ENCODE measurements at places on chromosomes 6 and 20.

GRCh38 chr6:44086931-44087574 lies 40.2 kb downstream of the MRPL14 start:
- DNase-seq = no peak

DNA sequence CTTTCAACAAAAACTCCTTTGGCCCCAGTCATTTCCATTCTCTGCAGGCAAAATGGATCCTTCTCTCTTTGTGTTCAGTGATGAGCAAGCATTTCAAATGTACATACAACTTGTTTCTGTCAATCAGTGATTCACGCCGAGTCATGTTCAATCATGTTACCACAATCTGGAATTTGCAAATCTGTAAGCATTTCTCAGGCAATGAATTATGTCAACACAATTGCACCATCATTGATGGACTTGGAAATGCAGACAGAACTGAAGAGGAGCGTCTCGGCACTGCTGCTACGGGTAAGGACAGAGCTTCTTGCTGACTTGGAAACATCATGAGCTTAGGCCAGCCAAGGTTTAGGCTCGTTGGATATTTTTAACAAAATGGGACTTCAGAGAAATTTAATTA lies 132.8 kb upstream of the AGPAT4 start:
- no peak for DNase-seq

DNA sequence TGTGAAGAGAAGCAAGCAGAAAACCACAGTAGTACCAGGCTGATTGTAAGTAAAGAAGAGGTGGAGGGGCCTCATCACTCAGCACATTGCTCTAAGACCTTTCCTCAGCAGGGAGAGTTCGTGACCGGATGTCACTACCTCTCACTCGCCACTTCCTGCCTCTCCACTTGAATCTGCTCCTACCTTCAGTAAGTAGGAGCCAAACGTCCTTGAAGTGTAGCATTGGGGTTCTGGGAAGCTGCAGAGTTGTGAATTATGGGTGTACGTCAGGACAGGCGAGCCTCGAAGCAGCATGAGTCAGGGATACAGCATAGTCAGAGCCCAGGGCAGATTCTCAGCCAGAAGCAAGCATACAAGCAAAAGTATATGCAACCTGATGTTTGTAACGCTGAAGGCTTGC lies 224.9 kb downstream of the PHACTR1 start:
- peak; percentile 3 for DNase-seq

- DNase-seq = no peak
Observed at GRCh38 chr20:49636447-49636846, 68.5 kb upstream of the PTGIS start.

DNA sequence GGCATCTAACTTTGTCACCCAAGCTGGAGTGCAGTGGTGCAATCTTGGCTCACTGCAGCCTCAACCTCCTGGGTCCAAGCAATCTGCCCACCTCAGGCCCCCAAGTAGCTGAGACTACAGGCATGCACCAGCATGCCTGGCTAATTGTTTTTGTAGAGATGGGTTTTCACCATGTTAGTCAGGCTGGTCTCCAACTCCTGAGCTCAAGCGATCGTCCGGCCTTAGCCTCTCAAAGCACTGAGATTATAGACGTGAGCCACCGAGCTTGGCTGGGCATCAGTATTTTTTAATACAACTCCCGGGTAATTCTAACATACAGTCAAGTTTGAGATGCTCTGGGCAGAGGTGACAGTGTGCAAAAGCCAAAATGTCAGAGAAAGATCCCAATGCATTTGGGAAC lies 73.5 kb downstream of the NFATC2 start:
- DNase-seq = no peak

- DNase-seq = no peak
Observed at GRCh38 chr20:1968964-1969363, 24.9 kb downstream of the PDYN start.

DNA sequence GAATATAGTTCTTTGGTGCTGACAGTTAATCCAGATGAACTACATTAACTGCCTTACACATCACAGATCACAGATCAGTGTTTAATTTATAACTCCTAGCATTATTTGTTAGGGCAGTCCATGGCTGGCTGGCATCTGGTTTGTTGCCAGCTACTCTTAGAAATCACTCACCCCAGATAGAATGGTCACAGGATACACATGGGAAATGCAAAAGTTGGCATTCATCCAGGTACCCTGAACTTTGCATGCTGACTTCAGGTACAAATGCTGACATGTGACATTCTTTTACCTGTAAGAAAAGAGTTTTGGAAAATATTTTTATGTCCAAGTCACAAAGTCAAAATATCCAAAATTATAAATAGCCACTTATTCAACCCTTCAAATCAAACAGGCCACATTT lies 20.2 kb downstream of the FBXL4 start:
- no peak for DNase-seq

GRCh38 chr6:158080849-158081656 lies 87.0 kb downstream of the SERAC1 start:
- DNase-seq = no peak

GRCh38 chr6:4777394-4777935 lies 1.3 kb downstream of the CDYL start:
- DNase-seq = peak; percentile 17

- no peak for DNase-seq
Observed at GRCh38 chr6:109521080-109521479, 38.1 kb upstream of the ZBTB24 start.

DNA sequence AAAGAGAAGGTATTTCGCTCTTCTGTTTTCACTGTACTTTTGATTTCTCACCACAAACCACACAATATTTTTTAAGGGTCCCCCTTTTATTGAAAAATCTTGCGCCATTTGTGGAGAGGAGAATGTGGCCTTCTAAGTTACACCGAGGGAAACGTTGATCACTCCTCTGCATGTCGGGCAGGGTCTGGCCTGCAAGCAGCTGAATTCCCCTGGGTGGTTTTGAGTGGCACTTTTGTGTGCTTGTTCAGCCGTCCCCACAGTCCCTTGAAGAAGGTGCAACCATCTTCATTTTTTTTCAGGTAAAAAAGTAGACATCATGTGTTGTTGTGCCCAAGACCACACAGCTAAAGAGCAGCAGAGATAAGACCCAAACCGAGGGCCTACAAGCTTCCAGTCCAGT lies 6.1 kb downstream of the GPR31 start:
- no peak for DNase-seq

DNA sequence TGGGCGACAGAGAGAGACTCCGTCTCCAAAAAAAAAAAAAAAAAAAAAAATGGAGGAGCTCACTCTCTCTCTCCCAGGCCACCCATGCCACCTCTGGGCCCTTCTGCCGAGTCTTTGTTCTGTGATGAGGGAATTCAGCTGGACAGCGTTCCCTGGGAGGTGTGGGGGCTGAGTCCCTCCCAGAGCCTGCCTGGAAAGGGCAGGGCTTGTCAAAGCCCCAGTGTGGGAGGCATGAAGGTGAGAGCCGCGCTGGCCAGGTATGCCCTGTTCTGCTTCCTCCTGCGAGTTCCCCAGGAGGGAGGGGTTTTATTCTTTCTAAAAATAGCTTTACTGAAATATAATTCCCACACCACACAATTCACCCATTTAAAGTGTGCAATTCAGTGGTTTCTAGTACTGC lies 69.6 kb downstream of the TMEM242 start:
- no peak for DNase-seq

DNA sequence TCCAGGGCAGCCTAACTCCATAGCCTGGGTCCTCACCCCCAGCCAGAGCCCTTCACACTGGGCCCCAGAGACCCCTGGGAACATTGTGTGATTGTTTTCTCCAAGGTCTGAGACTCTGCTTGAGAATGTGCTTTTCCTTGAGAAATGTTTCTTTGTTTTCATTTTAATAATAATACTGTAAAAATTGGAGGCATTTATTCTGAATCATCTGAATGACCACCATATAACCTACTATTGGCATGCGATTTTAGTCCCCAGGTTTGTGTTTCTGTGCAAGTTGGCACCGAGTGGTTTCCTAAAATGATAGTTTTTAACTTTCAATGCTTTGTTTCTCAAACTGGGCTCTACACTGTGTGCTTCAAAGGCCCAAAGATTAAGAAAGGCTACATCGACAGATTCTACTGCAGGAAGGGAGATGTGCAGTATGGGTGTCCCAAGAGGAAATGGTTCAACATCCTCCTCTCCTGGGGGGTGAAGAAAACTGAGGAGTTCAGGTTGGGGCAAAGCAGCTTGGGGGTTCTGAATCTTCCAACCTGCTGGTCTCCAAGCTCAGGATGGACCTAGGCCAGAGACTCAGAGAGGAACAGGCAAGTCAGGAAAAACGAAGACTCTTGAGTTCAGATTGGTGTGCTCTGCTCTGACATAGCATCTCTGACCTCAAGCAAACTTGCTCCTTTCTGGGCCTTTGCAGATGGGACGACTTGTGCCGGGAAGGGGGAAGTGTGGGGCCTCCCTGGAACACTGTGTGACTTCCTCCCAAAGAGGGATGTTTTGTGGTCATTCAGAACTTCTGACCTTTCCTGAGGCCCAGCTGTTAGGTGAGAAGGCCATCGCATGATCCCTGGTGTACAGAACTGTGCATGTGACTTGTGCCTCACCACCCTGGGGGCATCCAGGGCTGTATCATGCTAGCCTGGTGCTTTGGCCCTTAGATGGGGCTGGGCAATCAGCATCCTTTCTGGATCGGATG lies 31.0 kb downstream of the DAAM2 start:
- DNase-seq = no peak

- DNase-seq = no peak
Observed at GRCh38 chr20:1491860-1492642, 831 bp upstream of the SIRPB2 start.

DNA sequence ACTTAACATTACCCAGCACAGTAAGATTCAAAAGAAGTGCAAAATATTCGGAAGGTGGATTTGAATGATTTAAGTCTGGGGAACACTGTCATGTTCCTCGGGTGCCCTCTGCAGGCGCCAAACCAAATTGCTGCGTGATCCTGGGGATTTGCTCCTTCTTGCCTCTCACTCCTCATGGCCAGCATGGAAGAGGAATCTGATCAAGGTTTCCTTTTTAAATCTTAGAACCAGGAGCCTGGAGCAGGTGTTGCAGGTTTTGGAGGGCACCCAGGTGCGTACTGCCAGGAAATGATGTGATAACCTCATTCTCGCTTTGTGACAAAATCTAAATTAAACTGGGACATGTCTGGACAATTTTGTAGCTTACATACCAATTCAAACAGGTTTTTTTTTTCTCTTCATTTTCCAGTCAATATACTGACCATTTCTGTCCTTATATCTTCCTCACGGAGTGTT lies 8.1 kb upstream of the PFDN4 start:
- peak; percentile 80 for DNase-seq

DNA sequence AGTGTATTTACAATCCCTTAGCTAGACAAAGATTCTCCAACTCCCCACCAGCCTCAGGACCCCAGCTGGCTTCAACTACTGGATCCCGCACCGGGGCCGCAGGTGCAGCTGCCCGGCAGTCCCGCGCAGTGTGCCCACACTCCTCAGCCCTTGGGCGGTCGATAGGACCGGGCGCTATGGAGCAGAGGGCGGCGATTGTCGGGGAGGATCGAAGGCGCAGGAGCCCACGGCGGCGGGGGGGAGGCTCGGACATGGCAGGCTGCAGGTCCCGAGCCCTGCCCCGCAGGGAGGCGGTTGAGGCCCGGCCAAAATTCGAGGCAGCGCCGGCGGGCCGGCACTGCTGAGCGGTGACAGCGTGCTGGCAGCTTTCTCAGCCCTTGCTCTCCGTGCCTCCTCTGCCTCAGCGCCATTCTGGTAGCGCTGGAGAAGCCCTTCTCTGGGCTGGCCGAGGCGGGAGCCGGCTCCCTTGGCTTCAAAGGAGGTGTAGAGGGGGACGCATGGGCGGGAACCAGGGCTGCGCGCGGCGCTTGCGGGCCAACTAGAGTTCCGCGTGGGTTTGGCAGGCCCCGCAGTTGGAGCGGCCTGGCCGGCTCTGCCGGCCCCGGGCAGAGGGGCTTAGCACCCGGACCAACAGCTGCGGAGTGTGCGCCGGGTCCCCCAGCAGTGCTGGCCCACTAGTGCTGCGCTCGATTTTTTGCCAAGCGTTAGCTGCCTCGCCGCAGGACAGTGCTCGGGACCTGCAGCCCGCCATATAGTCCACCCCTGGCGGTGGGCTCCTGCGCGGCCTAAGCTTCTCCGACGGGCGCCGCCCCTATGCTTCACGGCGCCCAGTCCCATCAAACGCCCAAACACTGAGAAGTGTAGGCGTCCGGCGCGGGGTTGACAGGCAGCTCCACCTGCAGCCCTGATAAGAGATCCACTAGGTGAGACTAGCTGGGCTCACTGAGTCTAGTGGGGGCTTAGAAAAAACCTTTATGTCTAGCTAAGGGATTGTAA lies 32.4 kb upstream of the KIF13A start:
- no peak for DNase-seq

GRCh38 chr6:43257367-43258145 lies 14.3 kb downstream of the TTBK1 start:
- no peak for DNase-seq

- DNase-seq = peak; percentile 77
Observed at GRCh38 chr6:141107591-141108160, 1025.0 kb upstream of the GJE1 start.

DNA sequence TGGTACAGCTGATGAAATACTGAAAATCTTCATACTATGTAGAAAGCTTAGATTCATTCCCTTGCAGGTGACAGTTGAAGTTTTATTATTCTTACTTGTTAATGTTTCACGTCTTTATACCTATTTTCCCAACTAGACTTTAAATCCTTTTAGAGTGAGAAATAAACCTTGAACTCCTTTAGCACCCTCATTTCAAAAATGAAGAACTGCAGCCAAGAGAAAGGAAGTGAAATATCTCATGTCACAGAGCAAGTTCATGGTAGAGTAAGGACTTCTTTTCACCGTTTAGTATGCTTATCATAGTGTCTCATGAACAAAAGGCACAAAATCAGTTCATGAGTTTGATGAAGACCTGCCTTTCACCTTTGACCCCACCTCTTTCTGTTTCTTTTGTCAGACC lies 38.5 kb downstream of the ORC3 start:
- DNase-seq = no peak

GRCh38 chr6:162343198-162343935 lies 384.2 kb downstream of the PRKN start:
- DNase-seq = peak; percentile 52

DNA sequence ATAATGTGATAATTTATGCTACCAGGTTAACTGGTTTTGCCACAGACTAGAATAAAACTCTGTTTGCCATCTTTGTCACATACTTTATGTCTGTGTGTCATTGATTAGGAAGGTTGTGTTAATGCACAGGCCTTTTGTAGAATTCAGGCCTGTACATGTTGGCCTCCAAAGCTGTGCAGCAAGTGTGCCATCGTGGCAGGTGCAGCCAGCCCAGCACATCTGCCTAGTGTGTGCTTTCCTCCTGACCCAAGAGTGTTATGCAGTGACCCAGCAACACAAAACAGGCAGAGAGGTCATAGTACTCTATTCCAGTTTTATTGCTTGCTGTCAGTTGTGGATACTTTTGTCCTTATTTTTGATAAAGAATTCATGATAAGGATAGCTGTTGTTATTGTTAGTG lies 3.7 kb downstream of the MAP3K4 start:
- no peak for DNase-seq
